ENCODE measurements at places on chromosomes 3 and 15. TPM values are rescaled to one million over a fixed set of nuclear protein-coding genes. Genes with fewer than 3 reads are reported as not detected.

DNA sequence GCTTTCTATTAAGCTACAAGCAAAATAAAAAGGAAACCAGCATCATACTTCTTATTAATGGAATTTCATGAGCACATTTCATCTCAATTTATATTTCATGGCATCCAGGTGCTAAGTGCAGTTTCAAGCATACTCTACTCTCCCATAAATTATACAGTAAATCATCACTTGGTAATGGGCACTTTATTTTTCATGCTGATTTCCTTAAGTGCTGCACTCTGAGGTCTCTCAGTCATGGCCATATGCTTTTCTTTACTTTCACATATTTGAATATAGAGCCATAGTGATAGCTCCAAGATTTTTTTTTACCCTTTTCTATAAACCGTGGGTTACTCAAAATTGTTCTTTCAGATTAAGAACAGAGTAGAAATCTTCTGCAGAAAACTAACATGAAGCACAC is 1505.7 kb upstream of the CADM2 start:
- no peak for DNase-seq
- H3K27me3 ChIP-seq: no peaks in the 10 kb centered on the region
- H3K36me3 ChIP-seq: no peaks in the 10 kb centered on the region

DNA sequence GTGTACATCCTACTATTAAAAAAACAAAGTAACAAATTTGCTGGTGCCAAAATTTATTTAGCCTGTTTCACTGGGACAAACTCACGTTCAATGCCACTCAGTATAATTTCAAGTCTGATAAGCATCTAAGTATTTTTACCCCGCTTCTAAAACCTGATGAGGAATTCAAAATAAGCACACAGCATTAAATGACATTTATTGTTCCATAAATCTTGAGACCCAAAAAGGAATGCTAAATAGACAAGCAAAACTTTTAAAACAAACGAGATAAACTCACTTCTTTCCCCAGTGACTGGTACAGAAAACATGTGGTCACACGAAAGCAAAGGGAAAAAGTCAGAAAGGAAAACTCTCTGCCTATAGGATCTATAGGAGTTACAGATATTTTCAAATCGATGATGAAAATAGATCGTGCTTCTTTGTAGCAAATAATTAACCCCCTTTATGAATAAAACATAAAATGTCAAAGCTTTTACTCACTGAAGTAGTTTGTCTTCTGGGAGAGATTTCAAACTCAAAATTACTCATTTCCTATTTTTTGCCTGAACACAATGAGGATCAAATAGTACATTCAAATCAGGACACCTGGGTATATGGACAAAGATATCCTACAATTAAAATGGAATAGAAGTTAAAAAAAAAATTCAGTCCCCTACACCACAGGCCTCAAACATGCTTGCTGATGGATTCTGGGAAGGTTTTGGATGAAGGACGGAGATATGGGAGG is 51.7 kb downstream of the UBP1 start:
- H3K27ac ChIP-seq: no peak overlapping the region
- H3K4me3 ChIP-seq: no peak overlapping the region
- DNase-seq: no peak
- H3K36me3 ChIP-seq: peaks cover 53% of the 10 kb centered on the region

GRCh38 chr3:38038447-38038911 is 529 bp upstream of the DLEC1 start:
- H3K36me3 ChIP-seq: no peaks in the 10 kb centered on the region
- H3K4me3 ChIP-seq: peak overlapping the region; percentile 76
- peak; percentile 83 for DNase-seq
- no peaks in the 10 kb centered on the region for H3K27me3 ChIP-seq
- H3K27ac ChIP-seq: peak overlapping the region; percentile 96

GRCh38 chr3:183515968-183516851 is 39.3 kb downstream of the KLHL6 start:
- H3K36me3 ChIP-seq: peaks cover 9% of the 10 kb centered on the region
- DNase-seq: peak; percentile 73
- H3K27ac ChIP-seq: peak overlapping the region; percentile 35

TIMP4 gene
- not detected for total RNA-seq

TOP2B gene
- total RNA-seq: 79.7 TPM

DNA sequence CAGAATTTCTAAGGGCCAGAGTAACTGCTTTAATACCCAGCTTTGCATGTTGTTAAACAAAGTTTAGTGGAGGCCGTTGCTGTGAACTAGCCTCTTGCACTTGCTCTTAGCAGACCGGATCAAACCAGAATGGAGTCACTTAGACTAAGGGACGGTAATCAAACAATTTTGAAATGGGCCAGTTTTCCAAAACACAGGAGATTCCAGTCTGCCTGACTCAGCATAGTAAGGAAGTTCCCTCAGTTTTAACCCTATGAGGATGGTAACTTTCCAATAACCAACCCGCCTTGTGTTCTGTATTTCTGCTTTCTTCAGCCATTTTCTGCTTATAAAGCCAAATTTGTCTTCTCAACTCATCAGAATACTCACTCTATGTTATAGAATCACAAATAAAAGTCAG is 77.2 kb upstream of the WDR72 start:
- H3K27me3 ChIP-seq: no peaks in the 10 kb centered on the region
- no peak for DNase-seq
- H3K36me3 ChIP-seq: no peaks in the 10 kb centered on the region
- no peaks in the 10 kb centered on the region for H3K4me1 ChIP-seq
- H3K4me3 ChIP-seq: no peak overlapping the region

DNA sequence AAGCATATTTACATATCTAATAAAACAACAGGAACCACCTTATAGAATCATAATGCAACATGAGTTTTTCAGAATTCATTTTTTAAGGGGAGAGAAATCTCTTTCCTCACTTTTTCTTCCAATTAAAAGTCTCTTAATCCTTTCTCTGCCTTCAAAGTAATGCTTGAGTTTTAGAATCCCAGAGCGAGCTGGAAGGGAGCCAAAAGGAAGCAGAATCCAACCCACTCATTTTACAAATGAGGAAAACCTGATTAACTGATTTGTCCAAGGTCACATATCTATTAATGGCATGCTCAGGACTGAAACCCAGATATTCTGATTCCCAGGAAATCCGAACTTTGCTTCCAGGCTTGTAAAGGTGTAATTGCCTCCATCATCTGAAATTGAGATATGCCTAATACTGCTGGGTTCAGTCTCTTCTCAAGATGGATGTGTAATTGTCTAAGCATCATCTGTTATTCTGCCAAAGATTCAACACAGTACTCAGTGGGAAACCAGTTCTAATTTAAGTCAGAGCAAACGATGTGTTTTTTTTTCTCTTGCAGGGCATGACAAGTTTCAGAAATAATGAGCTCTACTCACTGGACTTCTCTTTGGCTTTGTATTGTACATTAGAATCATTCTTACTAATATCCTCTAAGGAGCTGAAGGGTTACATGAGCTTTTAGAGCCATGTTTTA is 481.4 kb upstream of the CFAP20DC start:
- H3K27me3 ChIP-seq: no peaks in the 10 kb centered on the region
- no peaks in the 10 kb centered on the region for H3K4me1 ChIP-seq
- no peaks in the 10 kb centered on the region for H3K36me3 ChIP-seq
- H3K4me3 ChIP-seq: no peak overlapping the region
- no peak overlapping the region for H3K27ac ChIP-seq

DNA sequence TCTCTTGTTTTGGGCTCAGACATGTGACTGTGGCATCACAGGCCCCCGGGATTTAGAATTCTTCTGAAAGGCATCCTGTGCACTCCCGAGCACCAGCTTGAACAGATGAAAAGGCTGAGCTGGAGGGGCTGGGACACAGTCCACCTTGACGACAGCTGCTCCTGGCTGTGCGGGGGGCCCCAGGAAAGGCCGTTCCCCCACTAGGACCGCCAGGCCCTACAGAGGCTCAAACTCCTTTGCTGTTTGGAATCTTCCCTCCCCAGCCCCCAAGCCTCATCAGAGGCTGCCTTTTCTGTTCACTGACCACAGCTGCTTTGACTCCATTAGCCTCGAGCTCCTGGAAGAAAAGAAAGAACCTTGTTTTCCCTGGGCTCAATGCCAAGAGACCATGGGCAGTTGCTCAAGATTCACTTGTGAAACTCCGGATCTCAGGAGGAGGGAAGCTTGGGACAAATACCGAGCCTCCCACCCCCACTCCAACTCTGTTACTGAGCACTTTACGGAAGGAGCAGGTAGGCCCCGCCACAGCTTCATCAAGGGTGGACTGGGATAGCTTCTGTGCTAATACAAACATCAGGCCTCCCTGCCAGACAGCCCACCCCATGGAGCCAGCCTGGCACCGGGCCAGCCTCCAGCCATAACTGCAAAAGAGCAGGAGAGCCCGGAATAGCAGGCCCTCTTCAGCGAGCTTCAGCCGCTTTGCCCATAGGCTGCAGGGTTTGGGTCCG is 15.7 kb downstream of the CIDEC start:
- H3K27ac ChIP-seq: no peak overlapping the region
- no peak overlapping the region for H3K4me3 ChIP-seq
- no peak for DNase-seq

DNA sequence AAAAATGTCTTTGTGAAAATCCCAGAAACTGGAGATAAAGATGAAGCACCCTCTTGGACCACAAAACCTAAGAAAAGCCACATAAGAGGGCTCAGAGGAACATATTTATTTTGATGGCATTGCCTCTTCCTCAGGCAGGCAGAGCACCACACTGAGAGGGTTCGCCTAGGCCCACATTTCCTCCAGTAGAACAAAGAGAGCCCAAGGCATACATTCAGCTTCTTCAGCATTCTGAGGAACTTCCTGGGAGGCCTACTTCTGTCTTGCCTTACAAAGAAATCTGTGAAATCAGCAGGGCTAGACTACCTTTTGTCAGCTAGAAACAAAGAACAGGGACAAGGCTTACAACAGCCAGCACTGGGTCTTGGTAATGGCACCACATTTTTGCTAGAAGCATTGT is 1325.3 kb downstream of the SI start:
- H3K4me1 ChIP-seq: no peaks in the 10 kb centered on the region
- H3K36me3 ChIP-seq: no peaks in the 10 kb centered on the region
- H3K27me3 ChIP-seq: no peaks in the 10 kb centered on the region
- DNase-seq: no peak

ATG7 gene
- total RNA-seq: 21.4 TPM

DNA sequence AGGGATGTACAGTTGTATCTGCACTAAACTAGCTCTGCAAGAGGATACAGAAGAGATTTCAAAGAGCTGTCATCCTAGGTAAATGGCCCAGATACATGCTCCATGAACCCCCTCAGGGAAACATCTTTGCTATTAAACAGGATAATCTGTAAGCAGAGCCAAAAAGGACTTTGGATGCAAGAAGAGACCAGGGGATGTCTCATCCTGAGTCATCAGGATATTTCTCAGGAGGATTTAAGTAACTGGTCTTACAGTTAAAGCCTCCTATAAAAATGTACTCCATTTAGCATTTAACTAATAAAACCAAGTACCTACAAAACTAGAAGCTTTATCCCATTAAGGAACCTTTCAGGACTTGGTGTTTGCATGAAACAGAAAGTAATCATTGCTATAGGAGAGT is 48.2 kb upstream of the PHLDB2 start:
- no peak overlapping the region for H3K27ac ChIP-seq
- no peaks in the 10 kb centered on the region for H3K36me3 ChIP-seq
- no peaks in the 10 kb centered on the region for H3K27me3 ChIP-seq
- H3K4me3 ChIP-seq: no peak overlapping the region
- no peak for DNase-seq
- H3K4me1 ChIP-seq: no peaks in the 10 kb centered on the region

CILP gene
- total RNA-seq: 0.31 TPM

DNA sequence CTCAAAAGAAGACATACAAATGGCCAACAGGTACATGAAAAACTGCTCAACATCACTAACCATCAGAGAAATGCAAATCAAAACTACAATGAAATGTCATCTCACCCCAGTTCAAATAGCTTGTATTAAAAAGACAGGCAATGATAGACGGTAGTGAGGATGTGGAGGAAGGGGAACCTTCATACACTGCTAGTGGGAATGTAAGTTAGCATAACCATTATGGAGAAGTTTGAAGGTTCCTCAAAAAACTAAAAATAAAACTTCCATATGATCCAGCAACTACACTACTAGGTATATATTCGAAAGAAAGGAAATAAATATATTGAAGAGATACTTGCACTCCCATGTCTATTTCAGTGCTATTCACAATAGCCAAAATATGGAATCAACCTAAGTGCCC is 62.8 kb upstream of the PPARG start:
- no peaks in the 10 kb centered on the region for H3K36me3 ChIP-seq
- H3K27ac ChIP-seq: no peak overlapping the region
- no peaks in the 10 kb centered on the region for H3K4me1 ChIP-seq
- H3K4me3 ChIP-seq: no peak overlapping the region
- no peak for DNase-seq
- H3K27me3 ChIP-seq: peaks cover 5% of the 10 kb centered on the region

CLRN1 gene
- total RNA-seq: not detected

Measured in CD4-positive, alpha-beta T cell (primary cell).